ENCODE measurements at places on chromosomes 5 and 9.

DNA sequence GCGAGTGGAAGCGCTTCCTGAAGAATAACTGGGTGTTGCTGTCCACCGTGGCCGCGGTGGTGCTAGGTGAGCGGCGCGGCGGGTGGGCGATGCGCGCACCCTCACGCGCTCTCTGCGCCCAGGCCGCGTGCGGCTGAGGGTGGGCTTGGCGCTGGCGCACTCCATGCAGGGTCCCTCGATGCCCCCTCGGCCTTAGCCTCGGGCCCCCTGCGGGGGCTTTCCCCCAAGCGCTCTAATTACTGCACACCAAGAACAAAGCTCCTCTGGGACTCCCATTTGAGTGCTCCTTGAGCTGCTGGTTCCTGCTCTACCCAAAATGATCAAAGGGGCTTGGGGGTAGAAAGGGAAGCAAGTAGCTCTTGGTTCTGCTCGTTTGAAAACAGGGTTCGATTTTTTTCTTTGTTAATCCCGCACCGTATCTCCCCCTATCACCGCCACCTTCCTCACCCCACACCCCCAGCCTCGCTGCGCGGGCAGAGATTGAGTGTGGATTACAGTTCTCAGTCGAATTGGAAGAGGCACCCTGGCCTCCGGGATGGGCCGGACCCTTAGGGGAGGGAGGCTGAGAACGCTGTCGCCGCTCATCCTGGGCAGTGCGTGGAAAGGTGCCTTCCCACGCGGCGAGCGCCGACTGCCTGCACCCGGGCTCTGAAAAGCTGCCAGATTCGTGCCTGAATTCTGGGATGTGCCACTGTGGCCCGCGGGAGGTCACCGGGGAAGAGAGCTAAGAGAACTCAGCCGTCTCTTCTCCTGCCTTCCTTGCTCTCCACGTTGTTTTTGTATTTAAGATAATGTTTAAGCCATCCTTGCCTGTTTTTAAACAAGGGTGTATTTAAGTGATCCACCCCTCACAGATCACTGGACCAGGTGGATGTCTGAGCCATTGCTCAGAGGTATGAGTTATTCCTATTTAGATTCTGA is 697 bp downstream of the SLC1A1 start:
- no peak for DNase-seq

- no peak for DNase-seq
These were observed 124.8 kb downstream of the TRPM6 start for GRCh38 chr9:74762950-74763349.

GRCh38 chr5:16791036-16791705 is 144.9 kb downstream of the MYO10 start:
- peak; percentile 78 for DNase-seq

DNA sequence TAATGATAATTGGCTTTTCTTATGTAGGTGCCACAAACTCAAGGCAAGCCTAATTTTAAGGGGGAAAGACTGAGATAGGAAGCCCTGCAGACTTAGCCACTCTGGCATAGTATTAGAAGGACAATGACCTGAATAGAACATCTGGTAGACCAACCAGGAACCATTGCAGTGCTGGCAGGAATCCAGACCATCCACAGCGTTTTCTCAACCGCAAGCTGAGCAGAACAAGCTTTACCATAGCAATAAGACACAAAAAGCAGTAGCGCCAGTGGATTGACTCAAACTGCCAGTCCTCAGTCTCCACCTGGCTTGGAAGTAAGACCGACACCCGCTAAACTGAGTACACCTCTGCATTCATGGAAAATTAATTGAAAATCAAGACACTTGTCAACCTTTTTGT is 141.3 kb upstream of the LPAR1 start:
- DNase-seq, result no peak

DNA sequence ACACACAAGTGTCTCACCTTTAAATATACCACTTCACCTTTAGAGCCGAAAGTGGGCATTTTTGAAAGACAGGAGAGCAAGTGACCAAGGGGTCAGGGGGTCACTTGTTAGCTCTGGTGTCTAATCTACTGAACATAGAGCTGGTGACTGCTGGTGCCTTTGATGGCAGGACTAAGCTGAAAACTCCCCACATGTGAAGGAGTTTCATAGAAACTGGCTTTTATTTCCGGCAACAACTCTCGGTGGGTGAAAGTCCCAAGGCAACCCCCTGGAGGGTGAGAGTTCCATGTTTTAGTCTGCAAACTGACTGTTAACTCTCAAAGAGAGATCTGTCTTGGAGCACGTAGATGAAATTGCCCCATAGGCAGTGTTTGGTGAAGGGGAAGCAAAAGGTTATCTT is 466.9 kb downstream of the DMRTA1 start:
- DNase-seq, result no peak
